ENCODE measurements at places on chromosomes 16 and 17.

- no peak for DNase-seq
Observed at GRCh38 chr17:43832976-43833829, at the start of gene MPP3. Gene MPP3 (minus strand): TSS chr17:43833146. CDS start chr17:43831906, 1,240 bp downstream.

DNA sequence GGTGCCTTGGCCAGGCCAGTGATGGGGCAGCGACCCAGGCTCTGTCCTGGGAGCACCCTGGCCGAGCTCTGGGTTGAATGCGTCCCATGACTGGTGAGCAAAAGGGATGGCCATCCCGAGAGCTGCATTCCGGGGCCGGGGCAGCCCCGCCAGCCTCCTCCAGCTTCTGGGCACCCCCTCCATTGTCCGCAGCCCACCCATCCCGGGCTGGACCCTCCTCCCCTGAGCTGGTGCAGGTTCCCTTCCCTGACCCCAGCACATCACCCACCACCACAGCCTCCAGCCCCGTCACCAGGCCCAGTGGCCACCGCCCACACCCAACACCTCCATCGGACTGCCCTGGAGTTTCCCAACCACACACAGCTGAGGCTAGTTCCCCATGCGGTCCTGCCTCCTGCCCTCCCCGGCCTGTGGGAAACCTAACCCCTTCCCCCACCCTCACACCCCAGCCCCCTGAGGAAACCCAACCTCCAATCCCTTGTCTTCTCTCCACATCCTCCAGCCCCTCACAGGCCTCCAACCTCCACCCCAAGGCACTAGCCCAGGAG is 16.2 kb upstream of the PVALEF start:
- no peak for DNase-seq

GRCh38 chr17:48729335-48730239 is 1.0 kb upstream of the HOXB13 start:
- no peak for DNase-seq

DNA sequence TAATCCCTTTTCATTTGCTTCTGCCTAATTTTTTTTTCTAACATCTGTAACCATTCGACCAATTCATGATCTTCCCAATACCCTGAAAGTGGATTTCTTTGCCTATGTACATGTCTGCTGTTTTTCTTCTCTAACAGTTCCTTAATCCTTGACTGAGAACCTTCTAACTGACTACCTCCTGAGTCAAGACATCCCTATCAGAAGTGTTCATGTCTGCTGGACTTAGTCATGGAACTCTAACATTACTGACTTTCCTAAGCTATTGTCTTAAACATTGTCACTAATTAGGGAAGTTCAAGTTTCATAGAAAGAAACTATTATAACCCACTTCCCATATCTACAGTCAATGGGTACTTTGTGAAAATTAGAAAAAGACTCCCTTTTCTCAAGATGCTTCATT is 52.4 kb upstream of the IRX5 start:
- no peak for DNase-seq

DNA sequence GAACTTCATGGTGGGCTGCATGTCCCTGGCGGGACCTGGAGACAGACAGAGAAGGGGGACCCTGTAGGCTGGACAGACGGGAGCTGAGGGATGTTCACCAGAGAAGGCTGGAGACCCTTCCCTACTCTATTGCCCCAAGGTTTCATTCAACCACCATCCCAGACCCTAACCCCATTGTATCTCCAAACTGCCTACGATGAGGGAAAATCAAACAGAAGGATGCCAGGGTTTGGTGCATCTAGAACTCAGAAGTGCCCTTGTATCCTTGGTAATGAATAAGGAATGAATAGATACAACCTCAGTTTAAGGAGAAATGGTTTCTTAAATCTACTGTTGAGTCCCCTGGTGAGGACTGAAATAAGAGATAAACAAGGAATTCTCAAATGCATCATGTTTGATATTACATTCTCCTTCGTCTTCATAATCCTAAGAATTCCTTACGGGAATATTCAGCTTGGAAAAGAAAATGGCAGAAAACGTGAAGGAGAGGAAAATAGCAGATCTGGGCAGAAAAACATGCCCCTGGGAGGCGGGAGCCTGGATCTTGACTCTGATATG is 16.4 kb downstream of the TNS4 start:
- DNase-seq = no peak

DNA sequence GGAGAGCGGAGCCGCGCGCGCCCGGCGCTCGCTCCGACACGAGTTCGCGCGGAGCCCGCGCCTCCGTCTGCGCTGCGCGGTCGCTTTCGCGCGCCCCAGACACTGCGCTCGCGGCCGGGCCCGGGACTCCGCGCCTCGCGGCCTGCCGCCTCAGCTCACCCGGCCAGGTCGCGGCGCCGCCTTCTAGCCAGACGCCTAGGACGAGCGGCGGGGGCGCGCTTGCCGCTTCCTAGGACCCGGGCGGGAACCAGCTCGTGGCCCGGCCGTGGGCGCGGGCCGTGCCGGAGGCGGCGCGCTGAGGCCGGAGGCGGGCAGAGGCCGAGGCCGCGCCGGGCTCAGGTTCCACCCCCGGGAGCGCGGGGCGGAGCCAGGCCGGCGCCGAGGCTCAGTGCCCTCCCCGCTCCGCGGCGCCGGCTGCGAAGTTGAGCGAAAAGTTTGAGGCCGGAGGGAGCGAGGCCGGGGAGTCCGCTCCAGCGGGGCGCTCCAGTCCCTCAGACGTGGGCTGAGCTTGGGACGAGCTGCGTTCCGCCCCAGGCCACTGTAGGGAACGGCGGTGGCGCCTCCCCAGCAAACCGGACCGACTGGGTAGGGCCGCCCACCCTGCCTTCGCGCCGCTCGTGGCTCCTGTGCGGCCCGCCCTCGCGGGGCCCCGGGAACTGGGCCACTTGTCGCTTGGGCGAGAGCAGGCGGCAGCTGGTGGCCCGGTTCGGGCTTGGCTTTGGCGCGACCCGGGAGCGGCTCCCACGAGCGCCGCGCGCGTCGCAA is at the start of gene SPHK1:
Gene SPHK1, plus strand, starts transcription at position 388 of the 765 bp plus-strand sequence. CDS start 1,036 bp downstream, outside the sequence.
- DNase-seq = peak; percentile 70

DNA sequence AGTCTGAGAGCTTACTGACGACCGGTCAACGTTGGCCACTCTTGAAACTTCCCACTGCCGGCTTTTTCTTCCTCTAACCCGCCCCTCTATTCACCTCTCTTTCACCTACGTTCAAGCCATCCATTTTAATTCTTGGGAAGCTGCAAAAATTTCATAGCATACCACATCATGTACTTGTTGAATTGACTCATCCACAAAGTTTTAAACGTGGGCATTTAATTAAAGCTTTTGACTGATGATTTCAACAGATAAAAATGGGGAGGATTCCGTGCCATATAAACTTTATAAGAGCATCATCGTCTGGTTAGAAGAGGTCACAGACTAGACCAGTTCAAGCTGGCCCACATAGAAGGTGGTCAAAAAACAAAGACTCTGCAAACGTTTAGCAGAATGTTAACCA is 22.5 kb downstream of the VPS53 start:
- DNase-seq = no peak

DNA sequence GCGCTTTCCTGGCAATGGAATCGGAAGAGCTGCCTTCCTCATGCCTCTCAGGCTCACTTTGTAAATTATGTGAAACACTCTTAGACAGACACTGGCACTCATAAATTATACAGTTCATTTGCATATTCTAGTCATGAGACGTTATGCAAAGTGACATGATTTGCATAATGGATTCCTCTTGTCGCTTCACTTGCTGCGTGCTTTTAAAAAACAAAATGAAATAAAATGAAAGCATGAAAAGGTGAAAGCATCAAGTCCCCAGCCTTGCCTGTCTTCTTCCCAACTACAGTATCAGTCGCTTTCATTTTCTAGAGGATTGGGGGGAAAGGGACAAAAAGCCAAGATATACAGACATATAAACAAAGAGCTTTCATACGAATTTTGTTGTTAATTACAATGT is 252.8 kb upstream of the PMFBP1 start:
- DNase-seq = no peak

DNA sequence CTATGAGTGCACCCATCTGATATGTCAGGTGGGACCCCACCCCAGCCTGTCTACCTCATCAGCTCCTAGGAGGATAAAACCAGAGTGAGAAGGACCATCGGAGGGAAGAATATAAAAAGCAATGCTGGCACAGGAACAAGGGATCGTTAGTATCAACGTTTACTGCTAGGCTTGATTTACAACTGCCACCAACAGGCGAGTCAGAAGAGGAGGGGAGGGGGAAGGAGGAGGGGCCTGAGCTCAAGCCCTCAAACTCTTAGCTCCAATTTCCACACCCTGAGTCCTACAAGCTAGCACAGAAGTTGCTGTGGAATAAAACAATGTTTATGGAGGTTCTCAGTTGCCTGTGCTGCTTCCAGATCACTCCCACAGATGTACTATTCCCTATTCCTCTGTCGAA is 234.5 kb downstream of the C16orf78 start:
- DNase-seq = no peak

GRCh38 chr16:21233045-21233520 is 416 bp upstream of the ANKS4B start:
- no peak for DNase-seq

GRCh38 chr16:78571898-78572358 is 472.5 kb downstream of the WWOX start:
- no peak for DNase-seq

GRCh38 chr16:57486858-57487834 is 853 bp upstream of the DOK4 start:
- DNase-seq = no peak

- DNase-seq = peak; percentile 79
Observed at GRCh38 chr17:7281074-7281952, at the start of gene SLC2A4. Gene SLC2A4 (plus strand): TSS chr17:7281718. CDS start chr17:7281935, 217 bp downstream.

GRCh38 chr17:9361188-9361955 is 214.2 kb downstream of the STX8 start:
- DNase-seq = no peak

DNA sequence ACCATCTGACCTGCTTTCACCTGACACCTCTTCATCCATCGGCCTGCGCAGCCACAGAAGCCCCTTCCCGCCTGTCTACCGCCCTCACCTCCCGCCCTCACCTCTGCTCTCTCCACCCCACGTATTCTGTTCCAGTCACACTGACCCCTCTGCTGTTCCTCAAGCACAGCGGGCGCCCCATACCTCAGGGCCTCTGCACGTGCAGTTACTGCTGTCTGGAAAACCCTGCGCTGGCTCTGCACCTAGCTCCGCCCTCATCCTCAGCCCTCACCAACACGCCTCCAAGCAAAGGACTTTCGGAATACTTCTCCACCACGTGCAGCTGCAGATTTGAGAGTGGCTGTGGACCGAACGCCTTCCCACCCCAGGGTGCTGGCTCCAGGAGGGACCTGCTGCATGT is 24.6 kb upstream of the PABPN1L start:
- no peak for DNase-seq

- DNase-seq = no peak
Observed at GRCh38 chr17:29124135-29124924, 55.9 kb downstream of the MYO18A start.

DNA sequence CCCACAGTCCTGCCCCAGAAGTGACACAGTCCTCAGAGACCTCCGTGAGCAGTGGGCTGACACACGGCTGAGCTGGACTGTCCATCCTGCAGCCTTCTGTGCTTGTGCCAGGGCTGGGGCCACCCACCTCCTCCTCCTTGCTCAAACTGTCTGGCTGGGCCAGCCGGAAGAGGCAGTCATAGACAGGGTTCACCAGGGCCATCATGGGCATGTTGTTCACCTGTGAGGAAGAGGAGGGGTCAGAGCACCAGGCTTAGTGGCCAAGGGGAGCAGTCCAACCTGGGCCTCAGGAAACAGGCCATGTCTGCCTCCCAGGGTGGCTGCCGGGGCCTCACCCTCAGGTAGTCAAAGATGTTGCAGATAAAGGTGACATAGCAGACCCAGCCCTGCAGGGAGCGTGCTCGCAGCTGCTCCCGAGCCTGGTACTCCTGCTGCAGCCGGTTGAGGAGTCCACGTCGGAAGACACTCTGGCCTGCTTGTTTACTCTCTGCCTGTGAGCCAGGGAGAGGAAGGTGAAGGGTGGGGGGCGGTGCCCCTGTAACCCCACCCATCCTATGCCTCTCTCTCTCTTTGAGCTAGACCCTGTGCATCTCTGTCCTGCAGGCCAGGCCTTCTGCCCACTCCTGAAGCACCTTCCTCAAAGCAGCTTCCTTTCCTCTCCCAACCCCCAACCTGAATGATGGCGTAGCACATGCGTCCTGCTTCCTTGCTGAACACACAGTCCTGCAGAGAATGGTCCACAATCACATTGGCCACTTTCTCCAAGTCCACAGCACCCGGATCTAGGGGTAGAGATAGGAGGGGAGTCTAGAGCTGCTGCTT is 3.4 kb downstream of the MIF4GD start:
- no peak for DNase-seq

DNA sequence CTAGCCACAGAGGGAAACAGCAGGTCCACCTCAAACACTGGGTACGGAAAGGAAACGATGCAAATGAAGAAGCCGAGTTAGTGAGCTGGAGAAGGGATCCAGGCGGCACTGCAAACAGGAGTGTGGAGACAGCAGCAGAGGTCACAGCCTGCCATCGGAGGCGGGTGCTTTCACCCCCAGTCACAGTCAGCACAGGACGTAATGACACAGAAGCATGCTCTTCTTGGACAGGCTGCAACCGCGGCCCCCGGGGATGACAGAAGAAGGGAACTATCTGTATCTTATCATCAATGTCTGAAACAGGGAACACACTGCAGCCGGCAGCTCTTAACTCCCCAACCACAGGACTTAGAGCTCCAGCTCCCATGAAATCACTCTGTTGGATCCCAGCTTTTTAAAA is 16.1 kb upstream of the SLC38A8 start:
- no peak for DNase-seq

GRCh38 chr16:50428116-50428515 is 59.3 kb upstream of the BRD7 start:
- no peak for DNase-seq

DNA sequence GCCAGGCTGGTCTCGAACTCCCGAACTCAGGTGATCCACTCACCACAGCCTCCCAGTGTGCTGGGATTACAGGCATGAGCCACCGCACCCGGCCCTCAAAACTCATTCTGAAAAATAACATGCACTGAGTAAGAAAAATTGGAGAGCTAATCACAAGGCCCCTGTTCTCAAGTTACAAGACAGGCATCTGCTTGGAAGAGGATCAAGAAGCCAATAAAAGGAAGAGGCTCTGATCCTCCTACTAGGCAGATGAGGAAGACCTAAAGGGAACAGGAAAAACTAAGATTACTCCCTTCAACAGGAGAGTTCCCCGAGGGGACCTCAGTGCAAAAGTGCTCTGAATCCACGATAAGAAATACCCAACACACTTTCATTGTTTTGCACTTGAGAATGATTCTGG is 18.4 kb downstream of the BLMH start:
- DNase-seq = no peak

DNA sequence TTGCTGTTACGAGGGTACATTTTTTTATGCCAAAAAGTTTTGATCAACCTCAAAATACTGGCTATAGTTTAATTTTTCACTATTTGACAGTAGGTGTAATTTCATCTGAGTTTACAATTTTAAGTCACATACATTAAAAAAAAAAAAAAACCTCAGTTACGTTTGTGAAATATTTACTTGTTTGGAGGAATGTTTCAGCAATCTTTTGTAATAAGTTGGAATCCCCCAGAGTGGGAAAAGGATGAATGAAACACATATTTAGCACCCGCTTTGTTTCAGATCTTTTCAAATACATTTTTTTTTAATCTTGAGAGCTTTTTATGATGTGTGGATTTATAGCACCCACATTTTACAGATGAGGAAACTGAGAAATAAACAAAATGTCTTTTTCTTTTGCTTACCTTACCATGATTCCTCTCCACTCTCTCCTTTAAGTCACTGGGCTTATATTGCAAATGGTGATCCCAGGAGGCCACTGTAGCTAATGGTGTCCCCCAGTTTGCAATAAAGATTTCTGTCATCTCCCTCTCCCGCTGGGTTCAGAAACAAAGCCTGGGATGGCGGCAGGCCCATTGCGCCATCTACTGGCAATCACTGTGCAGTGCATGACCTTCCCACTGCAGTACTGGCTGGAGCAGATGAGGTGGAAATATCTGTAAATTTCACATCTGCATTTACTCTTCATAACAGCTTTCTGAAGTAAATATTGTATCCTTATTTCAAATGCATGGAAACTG is 27.7 kb downstream of the TBC1D3B start:
- DNase-seq = peak; percentile 60
